ENCODE measurements at places on chromosomes 1 and 21.

DNA sequence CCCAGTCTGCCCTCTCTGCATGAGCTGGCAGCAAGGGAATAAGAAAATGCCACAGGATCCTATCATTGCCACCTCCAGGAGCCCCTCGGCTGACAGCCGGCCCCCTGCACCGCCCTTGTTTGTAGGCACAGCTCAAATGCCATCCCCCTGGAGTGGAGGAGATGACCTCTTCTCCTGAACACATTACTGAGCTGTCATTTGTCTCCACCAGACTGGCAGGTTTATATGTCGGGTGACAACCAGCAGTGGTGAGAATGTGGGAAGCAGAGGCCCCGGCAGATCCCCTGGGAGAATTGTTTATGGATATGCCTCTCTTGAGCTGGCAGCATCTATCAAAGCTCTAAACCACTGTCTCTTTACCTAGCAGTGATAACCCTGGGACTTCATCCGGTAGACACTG, 135.4 kb upstream of the FMN2 start:
- DNase-seq = no peak

DNA sequence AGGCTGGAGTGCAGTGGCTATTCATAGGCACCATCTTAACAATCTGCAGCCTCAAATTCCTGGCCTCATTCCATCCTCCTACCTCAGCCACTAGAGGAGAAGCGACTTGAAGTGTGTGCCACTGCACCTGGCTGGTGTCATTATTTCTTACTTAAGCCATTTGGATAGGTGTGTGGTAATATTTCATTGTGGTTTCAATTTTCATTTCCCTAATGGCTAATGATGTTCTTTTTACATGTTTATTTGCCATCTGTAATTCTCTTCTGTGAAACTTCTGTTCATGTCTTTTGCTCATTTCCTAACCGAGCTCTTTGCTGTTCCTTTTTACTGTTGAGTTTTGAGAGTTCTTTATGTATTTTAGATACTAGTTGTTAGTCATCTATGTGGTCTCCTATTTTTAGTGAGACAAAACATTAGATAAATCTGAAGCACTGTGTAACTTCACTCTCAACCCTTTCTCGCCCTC, 66.8 kb downstream of the SLC27A3 start:
- DNase-seq = no peak

- no peak for DNase-seq
Measured at GRCh38 chr1:229139331-229140118, 131.4 kb upstream of the RAB4A start.

DNA sequence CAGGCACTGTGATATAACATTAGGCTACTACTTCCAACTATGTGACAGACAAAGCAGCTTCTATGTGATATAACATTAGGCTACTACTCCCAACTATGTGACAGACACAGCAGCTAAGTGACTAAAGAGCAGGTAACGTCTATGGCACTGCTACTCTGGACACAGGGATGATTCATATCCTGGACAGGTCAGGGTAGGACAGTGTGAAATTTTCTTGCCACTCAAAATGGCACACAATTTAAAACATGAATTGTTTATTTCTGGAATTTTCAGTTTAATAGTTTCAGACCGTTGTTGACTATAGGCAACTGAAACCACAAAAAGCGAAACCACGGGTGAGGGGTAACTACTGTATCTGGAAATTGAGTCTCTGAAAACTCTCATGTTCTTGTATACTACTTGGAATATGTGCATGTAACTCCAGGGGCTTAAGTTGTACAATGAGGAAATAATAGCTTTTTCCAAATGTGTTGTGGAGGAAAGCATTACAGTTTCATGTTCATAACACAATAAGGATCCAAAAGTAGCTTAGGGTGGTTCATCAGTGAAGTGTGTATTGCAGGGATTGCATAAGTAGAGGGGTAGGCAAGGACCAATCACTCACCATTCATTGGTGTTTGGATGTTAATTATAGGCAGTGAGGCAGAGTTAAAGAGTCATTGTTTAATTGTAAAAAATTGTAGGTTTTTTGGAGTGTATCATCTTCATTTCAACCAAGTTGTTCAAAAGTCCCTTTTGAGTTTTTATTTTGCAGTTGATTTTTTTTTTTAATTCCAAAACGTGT, 5.3 kb downstream of the DTL start:
- no peak for DNase-seq

- DNase-seq = no peak
Measured at GRCh38 chr1:153827168-153827964, 52.2 kb downstream of the SLC27A3 start.

DNA sequence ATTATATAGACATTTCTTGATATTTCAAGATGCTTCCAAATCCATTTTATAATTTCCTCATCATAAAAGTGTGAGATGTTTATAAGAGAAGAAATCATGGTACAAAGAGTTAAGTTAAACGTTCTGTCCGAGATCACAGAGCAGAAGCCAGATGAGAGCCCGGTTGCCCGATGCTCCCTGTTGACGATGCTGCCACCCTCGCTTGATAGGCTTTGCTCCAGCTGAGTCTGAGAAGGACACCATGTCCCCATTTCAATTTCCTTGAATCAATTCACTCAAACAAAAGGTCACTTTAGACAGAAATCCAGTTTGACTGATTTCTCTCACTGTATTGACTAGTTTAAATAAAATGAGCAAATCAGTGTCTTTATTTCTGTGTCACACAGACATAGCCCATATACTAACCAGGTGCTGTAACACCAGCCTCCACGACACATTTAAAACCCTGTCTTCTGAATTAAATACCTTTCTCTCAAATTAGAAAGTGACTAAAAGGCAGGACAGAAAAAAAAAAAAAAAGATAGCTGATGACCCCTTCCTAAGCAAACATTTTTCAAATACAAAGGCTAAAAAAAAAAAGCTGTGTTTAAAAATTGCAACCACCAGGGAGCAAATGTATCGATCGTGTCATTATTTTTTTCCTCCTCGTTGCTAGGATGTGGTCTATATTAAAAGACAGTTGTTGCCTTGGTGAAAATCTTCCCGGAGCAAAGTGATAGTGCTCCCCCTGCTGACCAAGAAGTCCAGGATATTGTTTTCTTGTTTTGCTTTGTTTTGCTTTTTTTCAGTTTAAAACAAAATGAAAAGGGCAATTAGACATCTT, 35.2 kb downstream of the DNASE2B start:
- DNase-seq = peak; percentile 80

DNA sequence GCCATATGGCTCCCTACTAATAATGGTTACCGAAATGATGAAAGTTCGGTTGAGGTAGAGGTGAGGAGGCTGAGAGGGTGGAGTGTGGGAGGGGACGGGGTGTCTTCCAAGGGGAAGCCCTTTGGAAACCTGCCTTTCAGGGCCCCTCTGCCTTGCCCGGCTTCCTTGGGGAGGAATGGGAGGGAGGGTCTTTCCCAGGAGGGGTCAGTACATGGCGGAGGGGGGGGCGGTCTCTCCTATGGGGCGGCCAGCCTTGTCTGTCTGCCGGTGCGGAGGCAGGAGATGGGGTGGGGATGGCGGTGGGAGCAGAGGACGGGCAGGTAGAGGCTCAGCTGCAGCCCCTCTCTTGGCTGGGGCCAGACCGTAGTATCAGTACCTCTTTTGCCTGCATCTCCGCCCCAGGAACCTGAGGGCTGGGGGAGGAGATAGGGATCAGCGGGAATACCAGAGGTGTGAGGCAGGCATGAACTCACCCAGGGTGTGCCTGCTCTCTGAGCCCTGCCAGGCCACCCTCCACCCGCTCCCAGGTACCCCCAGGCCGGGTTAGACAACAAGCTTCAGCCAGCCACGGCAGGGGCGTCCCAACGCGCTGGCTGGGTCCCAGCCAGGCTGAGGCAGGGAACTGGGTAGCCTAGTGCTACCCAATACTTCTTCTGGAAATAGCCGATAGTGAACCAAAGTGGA, 79.4 kb upstream of the POU3F1 start:
- DNase-seq = no peak

DNA sequence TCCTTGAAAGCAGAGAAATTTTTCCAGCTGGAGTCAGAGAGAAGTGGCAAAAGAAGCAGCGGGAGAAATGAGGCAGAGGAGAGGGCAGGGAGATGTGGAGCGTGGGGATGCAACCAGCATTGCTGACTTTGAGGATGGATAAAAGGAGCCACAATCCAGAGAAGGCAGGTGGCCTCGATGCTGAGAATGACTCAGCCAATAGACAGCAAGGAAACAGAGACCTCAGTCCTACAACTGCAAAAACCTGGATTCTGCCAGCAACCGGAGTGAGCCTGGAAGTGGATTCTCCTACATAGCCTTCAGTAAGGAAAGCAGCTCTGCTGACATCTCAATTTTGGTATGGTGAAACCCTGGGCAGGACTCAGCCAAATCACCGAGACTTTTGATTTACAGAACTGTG, 128.9 kb upstream of the ATP1B1 start:
- no peak for DNase-seq

- no peak for DNase-seq
Measured at GRCh38 chr1:58436615-58437297, 109.8 kb downstream of the OMA1 start.

GRCh38 chr1:17162941-17163340, 42.0 kb upstream of the PADI1 start:
- DNase-seq = no peak

DNA sequence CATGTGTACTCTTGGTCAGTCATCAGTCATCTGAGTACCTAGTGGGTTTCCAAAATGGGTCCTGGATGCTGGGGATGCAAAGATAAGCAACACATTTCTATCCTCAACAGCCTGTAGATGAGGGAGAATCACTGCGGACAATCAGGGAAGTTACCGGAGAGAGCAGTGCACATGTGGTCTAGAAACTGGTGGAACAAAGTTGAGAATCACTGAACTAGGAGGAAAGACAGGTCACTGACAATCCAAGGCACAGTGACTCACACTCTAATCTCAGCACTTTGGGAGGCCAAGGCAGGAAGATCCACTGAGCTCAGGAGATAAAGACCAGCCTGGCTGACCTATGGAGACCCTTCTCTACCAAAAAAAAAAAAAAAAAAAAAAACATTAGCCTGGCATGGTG, 31.4 kb upstream of the LGALS8 start:
- DNase-seq = no peak

DNA sequence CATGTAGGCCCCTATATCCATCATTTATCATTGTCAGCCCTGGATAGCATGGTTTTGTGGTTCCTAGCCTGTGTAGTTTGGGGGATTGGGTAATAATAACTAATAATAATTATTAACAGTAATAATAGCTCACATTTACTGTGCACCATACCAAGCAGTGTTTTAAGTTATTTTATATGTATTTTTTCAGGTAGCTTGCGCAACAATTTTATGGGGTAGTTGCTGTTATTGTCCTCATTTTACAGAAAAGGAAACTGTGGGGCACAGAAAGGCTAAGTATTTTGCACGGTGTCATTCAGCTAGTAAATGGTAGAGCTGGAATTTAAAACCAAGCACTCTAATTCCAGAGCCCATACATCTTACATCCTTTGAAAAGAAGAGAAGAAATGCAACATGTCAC, 179.8 kb downstream of the HS2ST1 start:
- DNase-seq = no peak

DNA sequence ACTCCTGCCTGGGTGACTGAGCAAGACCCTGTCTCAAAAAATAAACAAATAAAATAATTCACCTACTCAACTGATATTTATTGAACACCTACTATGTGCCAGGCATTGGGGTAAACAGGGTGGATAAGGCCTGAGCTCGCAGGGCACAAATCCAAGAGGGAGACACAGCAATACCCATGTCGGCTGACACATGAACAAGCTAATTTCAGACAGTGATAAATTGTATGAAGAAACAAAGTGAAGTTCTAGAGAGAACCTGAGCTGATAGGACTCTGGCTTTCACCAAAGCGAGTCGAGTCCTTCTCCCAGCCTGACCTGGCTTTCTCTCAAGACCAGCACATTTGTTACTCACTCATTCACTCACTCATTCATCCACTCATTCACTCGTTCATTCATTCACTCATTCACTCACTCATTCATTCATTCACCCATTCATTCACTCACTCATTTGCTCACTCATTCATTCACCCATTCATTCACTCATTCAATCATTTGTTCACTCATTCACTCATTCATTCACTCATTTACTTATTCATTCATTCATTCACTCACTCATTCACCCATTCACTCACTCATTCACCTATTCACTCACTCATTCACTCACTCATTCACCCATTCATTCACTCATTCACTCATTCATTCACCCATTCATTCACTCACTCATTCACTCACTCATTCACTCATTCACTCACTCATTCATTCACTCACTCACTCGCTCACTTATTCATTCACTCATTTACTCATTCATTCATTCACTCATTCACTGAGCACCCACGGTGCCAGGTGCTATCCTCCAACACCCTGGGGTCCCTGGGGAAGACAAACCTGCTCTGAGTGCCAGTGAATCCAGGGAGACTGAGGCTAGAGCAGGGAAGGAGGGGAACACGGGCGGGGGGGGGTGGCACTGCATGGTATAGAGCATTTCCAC, 37.4 kb upstream of the CASZ1 start:
- no peak for DNase-seq

- DNase-seq = no peak
Measured at GRCh38 chr1:41528726-41529605, 44.5 kb upstream of the EDN2 start.

GRCh38 chr1:84892705-84893618, at the start of gene LPAR3:
Gene LPAR3 (minus strand): TSS chr1:84893206. CDS start chr1:84866120, 27,086 bp downstream.
- DNase-seq = no peak

GRCh38 chr1:209742409-209743144, 13.3 kb upstream of the TRAF3IP3 start:
- DNase-seq = peak; percentile 22

GRCh38 chr1:9957726-9958125, 14.5 kb downstream of the NMNAT1 start:
- DNase-seq = no peak

DNA sequence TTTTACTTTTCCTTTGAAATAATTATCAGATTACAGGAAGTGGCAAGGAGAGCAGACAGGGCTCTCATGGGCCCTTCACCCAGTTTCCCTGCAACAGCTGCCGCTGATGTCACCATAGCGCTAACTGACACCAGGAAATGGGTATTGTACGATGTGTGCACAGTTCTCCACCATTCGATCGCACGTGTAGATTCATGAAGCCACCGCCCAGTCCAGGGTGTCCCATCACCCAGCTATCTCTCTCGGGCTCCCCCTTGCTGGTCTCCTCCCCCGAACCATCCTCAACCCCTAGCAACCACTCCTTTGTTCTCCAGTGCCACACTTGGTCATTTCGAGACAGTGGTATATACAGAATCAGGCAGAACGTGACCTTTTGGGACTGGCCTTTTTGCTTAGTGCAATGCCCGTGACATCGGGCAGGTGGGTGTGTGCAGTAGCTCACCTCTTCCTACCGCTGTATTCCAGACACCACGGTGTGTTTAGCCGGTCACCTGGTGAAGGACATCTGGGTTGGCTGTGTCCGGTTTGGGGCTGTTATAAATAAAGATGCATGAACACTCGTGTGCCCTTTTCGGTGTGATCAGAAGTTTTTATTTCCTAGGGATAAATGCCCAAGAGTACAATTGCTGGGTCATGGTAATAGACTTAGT, 118.4 kb downstream of the CRYAA start:
- DNase-seq = no peak

- no peak for DNase-seq
Measured at GRCh38 chr1:33165209-33165608, 16.6 kb downstream of the TRIM62 start.

- no peak for DNase-seq
Measured at GRCh38 chr1:102961549-102961948, 146.8 kb downstream of the COL11A1 start.
